Aortic smooth muscle cell (primary cell): ENCODE measurements at places on chromosomes 4 and X. TPM values are rescaled to one million over a fixed set of nuclear protein-coding genes. Genes with fewer than 3 reads are reported as not detected.

Gene APLN
- total RNA-seq = 3.1 and 9.2 TPM in 2 replicates

Gene HSFX3
- not detected in 2 replicates for total RNA-seq

Gene USP26
- not detected in 2 replicates for total RNA-seq

Gene ANTXR2
- total RNA-seq = 56.7 and 80.4 TPM in 2 replicates

Gene ADRA2C
- total RNA-seq = 0.06 and 0.66 TPM in 2 replicates

Gene VCX
- total RNA-seq = not detected in 2 replicates

Gene UGT2B11
- not detected in 2 replicates for total RNA-seq

Gene RASSF6
- 0.13 TPM in 1 of 2 replicates, not detected in the other for total RNA-seq

Gene CXorf66
- not detected in 2 replicates for total RNA-seq

Gene CBLL2
- total RNA-seq = 0.06 TPM in 1 of 2 replicates, not detected in the other

Gene ALAS2
- total RNA-seq = not detected in 2 replicates

Gene CFP
- 0.13 and 0.25 TPM in 2 replicates for total RNA-seq

Gene TSPAN7
- 0.19 and 0.40 TPM in 2 replicates for total RNA-seq

Gene NUDT10
- 0.53 and 0.62 TPM in 2 replicates for total RNA-seq

Gene IL1RAPL2
- not detected in 2 replicates for total RNA-seq

Gene ETNPPL
- 0.26 TPM in 1 of 2 replicates, not detected in the other for total RNA-seq

Gene ABLIM2
- total RNA-seq = 3.0 and 4.2 TPM in 2 replicates

Gene CT45A8
- total RNA-seq = not detected in 2 replicates

Gene RIBC1
- total RNA-seq = 0.79 and 0.93 TPM in 2 replicates

Gene LRAT
- total RNA-seq = not detected in 2 replicates

Gene ZFP92
- total RNA-seq = under 0.01 TPM in 2 replicates

Gene HSFX2
- not detected in 2 replicates for total RNA-seq

Gene STARD8
- 3.2 and 3.3 TPM in 2 replicates for total RNA-seq

Gene ZNF157
- 0.12 and 0.13 TPM in 2 replicates for total RNA-seq

Gene CCSER1
- under 0.01 and 0.13 TPM in 2 replicates for total RNA-seq
